ENCODE measurements at places on chromosomes 5 and 9. TPM values are rescaled to one million over a fixed set of nuclear protein-coding genes. Genes with fewer than 3 reads are reported as not detected.

ADAMTS12 gene
- total RNA-seq, result not detected

DNA sequence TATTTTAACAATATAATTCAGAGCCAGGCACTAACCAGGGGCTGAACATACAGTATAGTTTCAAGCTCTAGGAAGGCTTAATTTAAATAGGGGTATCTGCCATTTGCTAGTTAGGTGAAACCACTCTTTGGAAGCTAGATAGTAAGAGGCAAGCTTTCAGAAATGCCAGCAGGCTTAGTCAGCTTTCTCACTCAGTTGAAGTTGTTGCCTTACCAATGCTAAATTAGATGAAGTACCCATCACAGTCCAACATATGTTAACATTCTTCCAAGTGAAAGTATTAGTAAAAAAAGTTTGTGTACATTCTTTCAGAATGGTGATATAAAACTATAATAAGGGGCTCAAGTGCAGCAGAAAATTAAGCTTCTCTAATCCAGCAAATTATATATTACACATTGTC lies 215.0 kb downstream of the CNTLN start:
- no peak overlapping the region for H3K27ac ChIP-seq
- peaks cover 3% of the 10 kb centered on the region for H3K4me1 ChIP-seq
- no peaks in the 10 kb centered on the region for H3K36me3 ChIP-seq
- DNase-seq, result no peak
- H3K27me3 ChIP-seq, result no peaks in the 10 kb centered on the region
- no peak overlapping the region for H3K4me3 ChIP-seq

DNA sequence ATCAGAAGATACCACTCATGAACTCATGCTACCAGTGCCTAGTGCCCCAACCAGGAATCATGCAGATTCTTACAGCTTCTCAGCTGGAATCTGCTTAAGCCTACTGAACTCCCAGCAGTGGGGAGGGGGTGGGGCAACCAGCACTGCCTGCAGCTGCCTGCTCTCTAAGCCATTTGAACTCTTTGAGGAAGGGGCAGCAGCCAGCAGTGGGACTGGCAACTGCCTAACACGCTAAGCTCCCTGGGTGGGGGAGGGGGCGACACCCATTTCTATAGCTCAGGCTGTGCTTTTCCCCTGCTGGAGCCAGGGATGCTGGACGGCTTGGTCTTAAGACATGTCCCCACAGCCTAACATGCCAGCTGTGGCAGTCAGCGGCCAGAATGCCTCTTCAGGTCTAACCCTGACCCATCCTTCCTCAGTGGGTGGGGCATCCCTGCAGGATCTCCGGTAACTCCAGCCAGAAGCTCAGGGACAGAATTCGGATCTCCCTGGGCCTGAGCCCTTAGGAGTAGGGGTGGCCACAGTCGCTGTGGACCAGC lies 889.7 kb downstream of the CDH9 start:
- H3K36me3 ChIP-seq, result no peaks in the 10 kb centered on the region
- no peak for DNase-seq
- H3K27me3 ChIP-seq, result no peaks in the 10 kb centered on the region
- H3K4me3 ChIP-seq, result no peak overlapping the region

GRCh38 chr5:626850-627249 lies 14.7 kb downstream of the CEP72 start:
- no peak overlapping the region for H3K4me3 ChIP-seq
- H3K4me1 ChIP-seq, result no peaks in the 10 kb centered on the region
- DNase-seq, result no peak
- H3K36me3 ChIP-seq, result peaks cover 10% of the 10 kb centered on the region

Data from activated naive CD8-positive, alpha-beta T cell treated with anti-CD3 and anti-CD28 coated beads for 36 hours (primary cell).